ENCODE measurements at places on chromosomes 4 and X. TPM values are rescaled to one million over a fixed set of nuclear protein-coding genes. Genes with fewer than 3 reads are reported as not detected.

The G3BP2 gene
- total RNA-seq = 84.5 TPM

The MGAT4D gene
- not detected for total RNA-seq

The ANK2 gene
- 310 TPM for total RNA-seq

The SORBS2 gene
- total RNA-seq = 2,028 TPM

The CPE gene
- total RNA-seq = 38.8 TPM

The FOXP3 gene
- not detected for total RNA-seq

The GBA3 gene
- not detected for total RNA-seq

The USP53 gene
- 39.2 TPM for total RNA-seq

Data from heart right ventricle (tissue), 16 donors.